Stimulated activated CD8-positive, alpha-beta memory T cell treated with anti-CD3 and anti-CD28 coated beads, Interleukin-2, amount 100 ng/mL, for 1 hour (primary cell): ENCODE measurements at places on chromosomes 13 and 19.
A peak's percentile ranks its signal among the peaks of the same experiment; 100 is the strongest.

GRCh38 chr13:101178406-101178805 lies 237.9 kb downstream of the NALCN start:
- no peak for DNase-seq

DNA sequence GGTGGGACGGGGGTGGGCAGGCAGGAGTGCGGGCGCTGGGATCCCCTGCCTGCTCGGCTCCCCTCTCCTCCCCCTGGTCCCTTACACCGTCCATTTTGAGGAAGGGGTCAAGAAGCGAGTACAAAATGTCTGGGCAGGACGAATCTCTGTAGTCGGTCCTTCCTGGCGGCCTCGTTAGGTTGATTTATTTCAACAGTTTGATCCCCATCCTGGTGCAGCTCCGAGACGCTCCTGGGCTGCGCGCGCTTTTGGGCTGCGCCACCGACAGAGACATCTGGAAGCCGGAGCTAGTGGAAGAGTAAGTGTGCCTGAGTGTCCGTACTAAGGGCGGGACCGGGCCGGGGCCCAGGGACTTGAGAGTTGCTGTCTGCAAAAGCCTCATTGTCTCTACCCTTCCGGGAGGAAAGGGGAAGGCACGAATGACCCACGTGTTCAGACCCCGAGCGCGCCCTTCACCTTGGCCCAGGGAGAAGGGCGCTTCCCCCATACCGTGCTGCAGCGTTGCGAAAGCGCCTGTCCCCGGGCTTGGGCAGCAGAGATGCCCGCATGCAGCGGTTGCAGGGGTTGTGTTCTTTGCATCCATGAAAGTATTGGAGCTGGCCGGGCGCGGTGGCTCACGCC lies 1.8 kb downstream of the ZNF114 start:
- no peak for DNase-seq

GRCh38 chr19:41161903-41162302 lies 31.1 kb upstream of the CYP2S1 start:
- no peak for DNase-seq

GRCh38 chr19:1324249-1324805 lies 38.7 kb downstream of the EFNA2 start:
- DNase-seq: no peak

DNA sequence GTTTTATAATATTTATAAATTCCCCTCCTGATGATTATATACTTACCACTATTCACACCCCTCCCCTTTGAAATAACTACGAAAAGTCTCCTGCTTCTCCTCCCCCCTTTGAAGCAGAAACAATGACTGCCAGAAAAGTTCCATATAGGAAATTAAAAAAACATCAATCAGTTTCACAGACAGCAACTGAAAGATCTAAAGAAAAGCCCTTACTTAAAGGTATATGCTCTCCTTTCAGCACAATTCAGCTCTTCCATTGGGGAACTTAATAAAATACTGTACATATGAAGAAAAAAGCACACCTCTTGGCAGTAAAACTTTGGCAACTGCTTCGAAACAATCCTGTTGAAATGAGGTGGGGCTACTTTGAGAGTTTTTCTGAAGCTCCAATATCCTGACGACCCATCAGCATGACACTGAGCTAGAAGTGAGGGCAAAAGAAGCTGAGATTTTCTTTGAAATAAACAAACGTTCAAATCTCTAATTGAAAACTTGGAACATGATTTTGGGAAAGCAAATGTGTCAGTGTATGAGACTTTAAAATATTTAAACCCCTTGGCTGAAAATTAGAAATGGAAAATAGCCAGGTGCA lies 147.6 kb upstream of the RXFP2 start:
- DNase-seq: no peak

DNA sequence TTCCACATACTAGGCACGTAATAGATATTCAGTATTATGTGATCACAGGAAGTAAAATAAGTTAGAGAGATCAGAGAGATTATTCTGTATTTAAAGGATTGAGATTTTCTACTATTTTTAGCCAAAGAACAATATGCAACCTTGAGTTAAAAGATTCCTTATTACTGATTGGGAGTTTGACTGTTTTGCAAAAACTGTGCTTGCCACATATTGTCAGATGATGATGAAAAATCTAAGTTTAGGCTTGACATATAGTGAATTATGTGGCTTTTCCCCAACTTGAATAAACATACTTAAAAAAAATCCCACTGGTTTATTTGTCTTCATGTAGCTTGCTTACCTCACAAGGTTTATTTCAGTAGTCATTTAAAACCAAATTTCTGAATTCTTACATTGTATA lies 194.4 kb downstream of the KCNRG start:
- DNase-seq: no peak

GRCh38 chr13:36840718-36841250 lies 21.8 kb downstream of the RFXAP start:
- no peak for DNase-seq

GRCh38 chr19:13366529-13367143 lies 139.6 kb downstream of the CACNA1A start:
- no peak for DNase-seq

GRCh38 chr19:55341595-55342531 lies 2.2 kb downstream of the KMT5C start:
- no peak for DNase-seq

DNA sequence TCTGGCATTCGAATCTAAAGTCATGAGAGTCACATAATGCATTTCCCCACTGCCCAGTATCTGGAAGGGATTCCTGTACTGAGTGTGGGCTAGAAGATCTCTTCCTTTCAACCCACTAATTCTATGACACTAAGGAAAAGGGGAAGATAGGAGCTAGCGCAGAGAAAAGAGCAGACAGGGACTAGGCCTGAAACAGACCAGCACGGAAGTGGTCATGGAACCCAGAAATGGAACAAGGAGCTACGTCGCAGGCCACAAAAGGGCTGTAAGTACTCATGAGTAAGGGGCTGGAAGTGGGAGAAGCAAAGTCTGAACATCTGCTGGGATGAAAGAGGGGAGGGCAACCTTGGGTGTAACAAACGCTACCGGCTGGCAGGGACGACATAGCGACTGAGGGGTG lies 8.6 kb downstream of the ABCC4 start:
- DNase-seq: no peak

DNA sequence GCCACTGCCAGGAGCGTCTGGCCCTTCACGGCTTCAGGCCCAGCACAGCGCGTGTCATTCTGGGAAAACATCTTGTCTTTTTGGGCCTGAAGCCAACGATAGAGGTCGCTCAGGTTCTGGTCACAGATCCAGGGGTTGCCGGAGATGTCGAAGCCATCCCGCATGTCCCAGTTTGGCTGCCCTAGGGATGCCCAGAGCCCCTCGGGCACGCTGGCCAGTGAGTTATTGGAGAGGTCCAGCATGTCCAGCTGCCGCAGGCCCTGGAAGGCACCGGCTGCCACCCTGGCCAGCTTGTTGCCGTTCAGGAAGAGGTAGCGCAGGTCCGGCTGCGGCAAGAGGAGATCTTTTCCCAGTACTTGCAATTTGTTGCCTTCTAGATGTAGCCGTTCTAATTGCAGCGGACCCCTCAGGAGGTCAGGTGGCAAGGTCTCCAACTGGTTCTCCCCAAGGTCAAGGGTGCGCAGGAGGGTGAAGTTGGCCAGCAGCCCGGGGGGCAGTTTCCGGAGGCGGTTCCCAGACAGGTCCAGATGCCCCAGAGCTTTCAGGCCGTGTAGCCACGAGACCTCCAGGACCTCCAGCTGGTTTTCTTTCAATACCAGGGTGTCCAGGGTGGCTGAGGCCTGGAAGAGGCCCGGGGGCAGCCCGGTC lies 1.8 kb downstream of the LRG1 start:
- no peak for DNase-seq

- no peak for DNase-seq
Measured at GRCh38 chr13:98523455-98524102, 53.3 kb downstream of the STK24 start.

GRCh38 chr13:103351035-103351828 lies 285.0 kb upstream of the SLC10A2 start:
- DNase-seq: no peak

DNA sequence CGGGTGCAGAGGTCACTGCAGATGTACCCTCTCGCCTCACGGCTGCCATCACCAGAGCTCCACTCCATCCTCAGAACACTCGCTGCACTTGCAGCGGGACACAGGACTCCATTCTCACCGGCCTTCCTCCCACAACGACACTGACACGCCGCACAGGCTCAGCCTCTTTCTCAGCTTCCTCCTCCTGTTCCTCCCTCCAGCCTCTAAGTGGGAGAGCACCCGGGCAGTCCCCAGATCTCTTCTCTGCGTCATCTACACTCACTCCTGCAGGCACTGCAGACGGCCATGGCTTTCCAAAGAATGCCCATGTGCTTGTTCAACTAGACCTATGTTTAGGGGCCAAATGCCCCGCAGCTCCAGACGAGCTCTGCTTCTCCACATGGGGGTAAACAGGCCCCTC lies 14.3 kb upstream of the FKRP start:
- DNase-seq: no peak

- DNase-seq: no peak
Measured at GRCh38 chr13:36839981-36840380, 21.0 kb downstream of the RFXAP start.

- no peak for DNase-seq
Measured at GRCh38 chr13:21606251-21606650, 2.3 kb upstream of the MICU2 start.

- DNase-seq: no peak
Measured at GRCh38 chr19:33292595-33293254, 9.6 kb downstream of the CEBPA start.

DNA sequence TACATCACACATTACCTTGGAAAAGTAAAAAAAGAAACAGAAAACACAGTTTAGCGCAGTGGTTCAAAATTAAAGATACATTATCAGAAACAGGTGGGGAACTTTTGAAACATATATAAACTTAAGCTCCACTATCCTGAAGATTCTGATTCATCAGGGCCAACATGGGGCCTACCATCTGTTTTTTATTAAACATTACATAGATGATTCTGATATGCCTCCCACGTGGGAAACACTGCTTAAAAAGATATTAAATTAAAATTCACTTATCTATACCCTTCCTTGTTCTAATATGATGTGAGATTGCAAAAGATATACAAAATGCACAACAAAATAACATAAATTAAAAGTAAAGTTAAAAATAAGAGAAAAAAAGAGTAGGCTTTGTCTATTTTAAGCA lies 125.0 kb downstream of the VWA8 start:
- DNase-seq: no peak

- no peak for DNase-seq
Measured at GRCh38 chr13:74062933-74063332, 71.3 kb downstream of the KLF12 start.

DNA sequence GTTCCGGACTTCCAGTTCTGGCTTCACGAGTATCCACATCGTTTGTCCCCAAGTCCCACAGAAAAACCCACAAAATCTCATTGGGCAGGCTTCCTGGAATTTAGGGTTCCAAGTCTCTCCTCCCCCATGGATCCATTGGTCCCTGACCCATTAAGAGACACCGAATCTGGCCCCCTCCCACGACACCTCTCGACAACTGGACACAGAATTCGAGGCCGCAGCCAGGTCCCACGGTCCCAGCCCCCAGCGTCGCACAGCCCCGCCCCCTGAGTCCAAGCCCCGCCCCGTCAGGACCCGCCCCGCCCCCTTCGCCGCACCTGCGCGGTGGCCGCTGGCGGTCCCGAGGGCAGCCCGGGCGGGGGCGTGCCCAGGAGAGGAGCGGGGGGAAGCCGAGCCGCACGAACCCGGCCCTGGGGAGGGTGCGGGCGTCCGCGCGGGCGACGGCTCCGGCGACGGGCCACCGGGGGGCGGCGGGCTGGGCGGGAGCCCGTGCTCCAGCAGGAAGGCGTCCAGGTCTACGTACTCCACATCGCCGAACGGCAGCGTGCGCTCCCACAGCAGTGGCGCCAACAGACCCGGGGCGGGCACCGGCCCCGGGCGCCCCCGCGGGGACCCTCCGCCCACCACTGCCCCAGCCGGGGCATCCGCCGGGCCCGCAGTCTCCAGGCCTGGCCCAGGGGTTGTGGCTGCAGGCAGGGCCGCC lies 1.8 kb downstream of the DBP start:
- DNase-seq: peak; percentile 56

DNA sequence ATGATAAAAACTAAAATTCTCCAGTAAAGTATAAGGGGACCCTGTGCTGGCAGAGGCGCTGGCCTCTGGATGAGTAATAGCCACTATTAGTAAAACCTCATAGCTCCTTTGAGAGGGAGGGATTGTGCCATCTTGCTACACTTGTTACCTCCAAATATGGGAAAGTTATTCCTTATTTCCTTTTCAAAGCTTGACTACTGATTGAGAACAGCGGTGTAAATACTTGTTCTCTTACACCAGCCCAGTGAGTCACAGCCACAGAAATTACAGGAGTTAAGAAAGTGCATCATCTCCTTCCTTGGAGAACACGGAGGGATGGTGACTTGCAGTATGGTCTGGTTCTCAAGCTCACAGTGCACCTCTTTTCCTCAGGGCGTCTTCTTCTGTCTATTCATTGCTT lies 379.0 kb downstream of the EFNB2 start:
- no peak for DNase-seq

DNA sequence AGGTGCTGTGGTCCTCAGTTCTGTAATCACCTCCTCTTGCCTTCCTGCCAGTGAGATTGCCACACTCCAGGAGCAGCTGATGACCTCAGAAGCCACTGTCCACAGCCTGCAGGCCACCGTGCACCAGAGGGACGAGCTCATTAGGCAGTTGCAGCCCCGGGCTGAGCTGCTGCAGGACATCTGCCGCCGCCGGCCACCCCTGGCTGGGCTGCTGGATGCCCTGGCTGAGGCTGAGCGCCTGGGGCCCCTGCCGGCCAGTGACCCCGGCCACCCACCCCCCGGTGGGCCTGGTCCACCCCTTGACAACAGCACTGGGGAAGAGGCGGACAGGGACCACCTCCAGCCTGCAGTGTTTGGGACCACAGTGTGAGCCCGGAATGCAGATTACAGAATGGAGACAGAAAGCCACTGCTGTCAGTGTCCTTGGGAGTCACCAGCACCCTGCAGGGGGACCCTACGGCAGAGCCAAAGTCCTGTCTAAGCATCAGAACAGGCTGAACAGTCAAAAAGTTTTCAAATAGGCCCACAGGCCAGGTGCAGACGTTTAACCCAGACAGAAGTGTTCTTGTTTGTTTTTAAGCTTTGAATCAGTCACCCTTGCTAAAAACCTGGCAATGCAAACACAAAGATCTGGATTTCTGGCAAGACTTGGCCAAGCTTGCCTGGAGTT lies 4.2 kb downstream of the VMAC start:
- no peak for DNase-seq

DNA sequence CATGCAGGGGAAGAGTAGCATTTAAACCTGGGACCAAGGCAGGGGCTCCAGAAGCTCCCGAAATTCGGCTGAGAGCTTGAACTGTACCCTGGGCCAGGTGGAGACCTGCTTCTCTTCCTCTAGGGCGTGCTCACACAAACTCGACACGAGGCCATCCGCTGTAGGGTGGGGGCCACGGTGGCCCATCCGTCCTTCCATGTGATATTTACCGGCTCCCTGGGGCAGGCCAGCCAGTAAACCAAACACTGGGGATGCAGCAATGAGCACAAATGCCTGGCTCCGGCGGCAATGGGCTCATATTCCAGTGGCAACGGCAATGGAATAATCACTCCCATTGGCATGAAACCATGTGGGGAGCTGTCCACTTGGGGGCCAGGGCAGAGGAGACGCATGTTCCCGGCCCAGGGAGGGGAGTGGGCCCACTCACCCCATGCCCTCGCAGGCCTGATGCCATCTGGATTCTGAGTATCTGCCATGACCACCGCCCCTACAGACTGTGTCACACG lies 10.8 kb downstream of the SH3GL1 start:
- no peak for DNase-seq

GRCh38 chr13:74246487-74246886 lies 112.3 kb upstream of the KLF12 start:
- DNase-seq: peak; percentile 14

- no peak for DNase-seq
Measured at GRCh38 chr19:30083125-30083681, 141.2 kb downstream of the URI1 start.

GRCh38 chr13:44243198-44243857 lies 130.3 kb upstream of the SERP2 start:
- DNase-seq: no peak
